ENCODE measurements at places on chromosomes 16 and 17. TPM values are rescaled to one million over a fixed set of nuclear protein-coding genes. Genes with fewer than 3 reads are reported as not detected.

The C17orf78 gene
- total RNA-seq, result not detected

The ATXN2L gene
- 18.3 TPM for total RNA-seq

The TIMM22 gene
- total RNA-seq, result 13.5 TPM

GRCh38 chr17:33038740-33039139 is 47.1 kb downstream of the SPACA3 start:
- DNase-seq, result peak; percentile 54

The THOC6 gene
- total RNA-seq, result 6.1 TPM

The EFCAB5 gene
- total RNA-seq, result 2.9 TPM

The KRT16 gene
- not detected for total RNA-seq

The ABCC12 gene
- 0.41 TPM for total RNA-seq

The DPEP3 gene
- total RNA-seq, result not detected

GRCh38 chr16:84504420-84505248 is at the start of gene MEAK7:
MEAK7 (minus strand) TSS chr16:84504659; CDS start chr16:84498086, 6,573 bp downstream.
- DNase-seq, result peak; percentile 99

GRCh38 chr16:68289621-68290329 is 21.0 kb downstream of the SLC7A6OS start:
- DNase-seq, result no peak
